NCI-H1092 (cell line): ENCODE measurements at places on chromosomes 7 and 10.

GRCh38 chr7:136891850-136892249 lies 23.4 kb downstream of the CHRM2 start:
- DNase-seq: no peak

DNA sequence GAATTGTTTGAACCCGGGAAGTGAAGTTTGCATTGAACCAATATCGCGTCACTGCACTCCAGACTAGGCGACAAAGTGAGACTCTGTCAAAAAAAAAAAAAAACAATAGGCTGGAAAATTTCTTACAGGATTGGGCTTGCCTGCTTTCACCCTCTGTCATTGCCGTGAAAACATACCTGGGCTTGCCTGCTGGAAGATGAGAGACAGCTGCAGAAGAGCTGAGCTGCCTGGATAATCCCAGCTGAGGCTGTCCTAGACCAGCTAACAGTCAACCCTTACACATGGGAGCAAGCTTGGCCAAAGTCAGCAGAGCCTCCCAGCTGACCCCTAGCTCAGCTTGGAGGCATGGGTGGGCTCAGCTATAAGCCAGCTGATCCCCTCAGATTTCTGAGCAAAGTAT lies 306.2 kb downstream of the CCSER2 start:
- no peak for DNase-seq

GRCh38 chr7:45631569-45631968 lies 57.4 kb downstream of the ADCY1 start:
- no peak for DNase-seq

- DNase-seq: no peak
These were observed 40.4 kb downstream of the SCIN start for GRCh38 chr7:12610899-12611298.

GRCh38 chr7:152050547-152050971 lies 25.1 kb downstream of the GALNT11 start:
- DNase-seq: no peak

GRCh38 chr7:53531-53930 lies 138.8 kb upstream of the FAM20C start:
- no peak for DNase-seq

DNA sequence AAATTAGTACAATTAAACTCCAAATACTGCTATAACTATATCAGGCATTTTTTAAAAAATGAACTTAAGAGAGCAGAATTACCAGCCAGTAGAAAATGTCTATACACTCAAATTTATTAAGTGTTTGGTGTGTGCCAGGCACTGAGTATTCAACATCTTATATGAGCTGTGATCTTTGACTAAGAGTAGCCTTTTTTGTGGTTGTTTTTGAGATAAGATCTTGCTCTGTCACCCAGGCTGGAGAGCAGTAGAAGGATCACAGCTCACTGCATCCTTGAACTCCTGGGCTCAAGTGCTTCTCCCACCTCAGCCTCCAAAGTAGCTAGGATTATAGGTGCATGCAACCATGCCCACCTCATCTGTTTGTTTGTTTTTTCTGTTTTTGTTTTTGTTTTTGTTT lies 102.5 kb upstream of the CELF2 start:
- DNase-seq: no peak

DNA sequence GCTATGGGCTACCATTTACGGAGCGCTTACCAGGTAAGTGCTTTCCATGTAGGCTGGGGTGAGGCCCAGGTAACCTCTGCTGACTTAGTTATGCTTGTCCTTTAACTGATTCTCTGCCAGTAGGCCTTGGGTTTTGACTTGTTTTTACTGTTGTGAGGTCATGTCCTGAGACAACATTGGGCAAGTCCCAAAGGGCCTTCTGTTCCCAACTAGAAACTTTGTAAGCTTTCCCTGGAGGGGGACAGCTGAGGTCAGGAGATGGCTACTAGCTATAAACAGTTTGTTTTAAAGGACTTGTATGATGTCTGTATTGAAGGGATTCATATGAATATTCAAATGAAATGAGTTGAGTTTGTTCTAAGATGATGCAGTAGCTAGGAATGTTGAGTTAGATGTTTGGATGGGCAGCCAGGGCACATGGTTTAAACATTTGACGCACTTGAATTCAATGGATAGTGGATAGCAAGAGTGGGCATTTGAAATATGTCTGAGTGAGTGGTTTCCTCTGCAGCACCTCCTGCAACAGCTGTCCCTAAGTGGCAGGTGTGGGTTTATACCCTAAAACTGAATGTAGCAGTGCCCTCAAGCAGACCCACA lies 10.0 kb upstream of the SGPL1 start:
- DNase-seq: no peak

DNA sequence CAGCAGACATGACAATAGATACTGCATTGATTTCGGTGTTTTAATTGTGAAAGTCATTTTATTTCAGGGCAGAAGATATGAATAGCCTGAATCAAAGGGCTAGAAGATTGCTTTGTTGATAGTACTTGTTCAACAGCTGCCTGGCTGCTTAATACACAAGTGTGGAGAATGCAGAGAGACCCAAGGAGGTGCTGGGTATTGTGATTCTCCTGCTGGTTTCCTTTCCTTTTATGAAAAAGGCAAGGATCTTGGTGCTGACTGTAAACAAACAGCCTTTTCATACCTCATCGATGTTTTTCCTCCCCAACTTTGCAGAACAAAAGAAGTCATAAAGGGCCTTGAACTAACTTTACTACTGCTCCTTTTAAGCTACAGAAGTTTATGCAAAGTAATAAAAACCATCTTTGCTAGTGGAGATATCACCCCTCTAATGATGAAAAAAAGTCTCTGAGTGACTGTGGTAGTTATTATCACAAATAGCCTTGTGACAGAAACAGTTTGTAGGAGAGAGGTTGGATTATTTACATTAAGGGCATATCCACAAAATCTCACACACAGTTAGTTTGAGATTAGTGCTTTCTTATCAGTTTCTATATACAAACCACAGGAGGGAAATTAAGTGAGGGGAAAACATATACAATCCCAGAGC lies 800.0 kb downstream of the LRMDA start:
- no peak for DNase-seq

DNA sequence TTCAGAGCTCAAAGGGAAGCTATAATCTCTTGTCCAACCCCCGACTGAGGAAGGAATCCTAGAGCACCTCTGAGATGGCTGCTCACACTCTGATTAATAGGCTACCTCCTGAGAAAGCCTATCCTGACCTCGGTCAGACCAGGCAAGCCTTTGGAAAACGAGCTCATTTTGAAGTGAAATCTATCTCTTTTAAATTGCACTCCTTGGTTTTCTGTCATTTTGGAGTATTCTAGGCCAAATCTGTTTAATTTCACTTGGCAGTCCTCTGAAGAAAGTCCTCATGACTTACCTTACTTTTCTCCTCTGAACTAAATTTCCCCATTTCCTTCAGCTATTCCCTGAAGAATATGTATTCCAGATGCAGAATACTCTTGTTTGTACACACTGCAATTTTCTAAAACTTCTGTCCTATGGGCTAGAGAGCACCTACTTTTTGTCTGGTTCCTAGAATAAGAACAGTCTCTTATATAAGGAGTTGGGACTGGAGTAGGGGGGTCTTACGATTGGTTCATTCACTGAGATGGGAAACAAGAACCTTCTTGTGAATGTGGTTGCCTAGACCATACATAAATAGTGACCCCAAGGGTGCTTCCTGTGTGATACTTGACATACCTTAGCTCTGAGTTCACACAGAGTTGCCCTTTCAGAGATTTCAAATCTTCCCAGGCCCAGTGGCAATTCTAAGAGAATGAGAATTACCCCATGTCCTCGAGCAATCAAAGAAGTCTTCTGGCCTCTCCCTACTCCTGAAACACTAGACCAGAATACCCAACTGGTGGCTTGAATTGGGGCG lies 31.9 kb upstream of the HPS1 start:
- no peak for DNase-seq

DNA sequence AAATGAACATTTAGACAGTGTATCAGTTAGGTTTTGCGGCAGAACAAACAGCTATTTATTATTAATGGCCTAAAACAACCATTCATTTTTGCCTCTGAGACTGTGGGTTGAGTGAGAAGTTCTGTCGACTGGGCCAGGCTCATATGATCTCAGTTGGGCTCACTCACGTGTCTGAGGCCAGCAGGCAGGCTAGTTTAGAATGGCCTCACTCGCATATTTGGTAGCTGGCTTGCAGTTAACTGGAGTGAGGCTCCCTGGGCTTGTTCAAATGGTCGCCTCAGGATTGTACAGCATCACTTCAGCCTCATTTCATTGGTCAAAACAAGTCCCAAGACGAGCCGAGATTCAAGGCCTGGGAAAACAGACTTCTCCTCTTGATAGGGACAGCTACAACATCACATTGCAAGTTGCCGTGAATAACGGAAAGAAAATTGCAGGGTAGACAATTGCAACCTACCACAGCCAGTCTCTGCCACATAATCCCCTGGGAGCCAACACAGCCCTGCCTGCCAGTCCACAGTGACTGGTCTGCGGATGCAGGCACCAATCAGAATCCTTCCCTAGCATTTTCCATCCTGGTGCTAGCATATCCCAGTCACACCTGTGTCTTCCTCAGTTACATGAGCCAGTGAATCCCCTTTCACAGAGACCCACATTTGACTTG lies 23.1 kb upstream of the PPIF start:
- no peak for DNase-seq

GRCh38 chr10:46558392-46559185 lies 2.1 kb upstream of the GPRIN2 start:
- DNase-seq: no peak

- DNase-seq: no peak
These were observed 374.4 kb downstream of the BBS9 start for GRCh38 chr7:33503736-33504135.

GRCh38 chr10:79023240-79024162 lies 45.3 kb upstream of the ZMIZ1 start:
- DNase-seq: no peak

- no peak for DNase-seq
These were observed 256.9 kb upstream of the CDC14C start for GRCh38 chr7:48667407-48667806.

GRCh38 chr7:26193432-26194207 lies 6.9 kb downstream of the HNRNPA2B1 start:
- DNase-seq: no peak

DNA sequence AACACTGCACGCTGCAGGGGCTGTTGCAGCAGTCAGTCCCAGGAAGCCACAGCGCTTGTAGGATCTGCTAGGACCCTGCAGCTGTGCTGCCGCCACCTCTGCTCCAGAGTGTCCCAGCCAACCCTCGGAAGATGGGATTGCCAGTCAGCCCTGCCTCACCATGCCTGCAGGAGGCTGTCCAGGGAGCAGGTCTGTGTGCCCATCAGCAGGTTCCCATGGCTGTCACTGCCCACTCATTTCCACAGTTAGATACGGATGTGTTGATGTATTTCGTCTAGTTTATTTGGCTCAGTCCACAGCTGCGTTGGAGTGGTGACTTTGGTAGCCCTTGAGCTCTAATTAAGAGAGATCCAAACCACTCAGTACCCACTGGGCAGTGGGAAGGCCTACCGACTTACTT lies 35.7 kb downstream of the SHH start:
- no peak for DNase-seq

DNA sequence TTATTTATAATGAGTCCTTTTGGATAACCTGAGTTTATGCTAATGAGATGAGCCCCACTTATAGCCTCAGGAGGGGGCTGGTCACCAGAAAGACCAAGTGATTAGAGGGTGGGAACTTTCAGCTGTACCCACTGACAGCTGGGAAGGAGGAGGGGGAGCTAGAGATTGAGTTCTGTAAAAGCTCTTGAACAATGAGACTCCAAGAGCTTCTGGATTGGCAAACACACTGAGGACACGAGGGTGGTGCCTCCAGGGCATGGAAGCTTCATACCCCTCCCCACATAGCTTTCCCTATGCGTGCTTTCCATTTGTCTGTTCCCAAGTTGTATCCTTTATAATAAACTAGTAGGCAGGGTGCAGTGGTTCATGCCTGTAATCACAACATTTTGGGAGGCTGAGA lies 20.3 kb downstream of the MRPS24 start:
- DNase-seq: no peak

DNA sequence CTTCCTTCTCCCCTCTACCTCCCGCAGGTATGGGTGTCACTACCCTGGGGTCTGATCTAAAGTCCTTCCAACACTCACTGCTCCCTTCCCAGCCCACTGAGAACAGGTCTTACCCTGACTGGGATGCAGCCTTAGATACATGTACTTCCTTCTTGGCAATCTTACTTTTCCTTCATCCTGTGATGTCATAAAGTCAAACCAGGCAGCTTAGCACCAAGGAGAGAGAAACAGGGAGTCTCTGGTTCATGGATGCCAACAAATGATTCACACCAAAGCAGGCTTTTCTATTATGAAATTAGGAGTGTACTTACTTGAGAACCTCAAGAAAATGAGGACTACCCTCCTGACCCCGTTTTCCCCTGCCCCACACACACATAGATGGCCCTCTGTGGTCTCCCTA lies 111.0 kb upstream of the KMT2E start:
- no peak for DNase-seq

DNA sequence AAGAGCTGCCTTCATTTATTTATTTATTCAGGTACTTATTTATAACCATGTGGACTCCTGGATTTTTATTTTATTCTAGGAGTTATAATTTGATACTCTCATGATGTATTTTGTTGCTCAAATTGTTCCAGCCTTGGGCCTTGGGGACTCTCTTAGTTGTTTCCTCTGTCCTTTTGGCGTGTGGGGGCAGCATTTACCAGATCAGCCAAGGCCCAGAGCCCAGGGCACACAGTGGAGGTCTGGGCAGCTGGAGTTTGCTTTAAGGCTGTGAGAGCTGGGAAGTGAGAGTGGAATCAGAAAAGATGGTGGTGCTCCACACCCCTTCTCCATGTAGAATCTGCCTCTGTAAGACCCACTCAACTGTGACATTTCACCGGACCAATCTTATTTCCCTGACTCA lies 398.9 kb downstream of the RPS24 start:
- DNase-seq: no peak

DNA sequence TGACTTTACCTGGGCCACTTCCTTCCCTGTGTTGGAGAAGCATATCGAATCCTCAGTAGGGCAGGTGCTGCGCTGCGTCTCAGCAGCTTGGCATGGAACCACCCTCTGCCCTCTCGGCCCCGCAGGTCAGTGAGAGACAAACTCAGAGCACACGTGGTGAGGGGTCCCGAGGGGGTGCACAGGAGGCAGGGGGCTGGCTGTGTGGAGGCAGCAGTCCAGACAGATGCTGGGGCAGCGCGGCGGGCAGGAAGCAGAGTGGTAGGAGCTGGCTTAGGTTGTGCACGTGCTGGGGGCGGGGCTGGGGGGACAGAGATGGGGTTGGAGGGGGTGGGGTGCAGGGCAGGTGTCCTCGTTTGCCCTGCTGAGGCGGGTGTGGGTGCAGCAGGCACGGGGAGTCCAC lies 33.1 kb downstream of the NUB1 start:
- no peak for DNase-seq

DNA sequence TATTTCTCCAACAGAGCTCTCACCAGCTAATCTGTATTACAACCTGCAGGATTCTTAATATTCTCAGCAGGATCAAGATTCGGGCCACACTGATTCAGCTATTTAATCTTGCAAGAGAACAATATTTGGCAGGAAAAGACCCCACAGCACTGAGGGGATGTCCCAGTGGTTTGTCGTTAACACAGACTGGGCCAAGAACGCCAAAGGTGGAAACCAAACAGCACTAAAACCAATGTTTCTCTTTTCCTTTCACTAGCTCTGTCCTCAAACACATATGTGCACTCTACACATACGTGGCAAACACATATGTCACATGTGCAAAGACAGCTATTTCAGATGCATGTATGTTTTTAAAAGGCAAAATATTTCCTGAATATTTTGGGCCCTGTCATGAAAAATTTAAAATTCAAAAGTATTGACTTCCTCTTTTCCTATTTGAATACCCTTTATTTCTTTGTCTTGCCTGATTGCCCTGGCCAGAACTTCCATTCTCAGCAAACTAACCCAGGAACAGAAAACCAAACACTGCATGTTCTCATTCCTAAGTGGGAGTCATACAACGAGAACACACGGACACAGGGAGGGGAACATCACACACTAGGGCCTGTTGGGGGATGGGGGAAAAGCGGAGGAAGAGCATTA lies 51.7 kb upstream of the NEBL start:
- no peak for DNase-seq
